MCF 10A (cell line): ENCODE measurements at places on chromosomes 7 and 10. TPM values are rescaled to one million over a fixed set of nuclear protein-coding genes. Genes with fewer than 3 reads are reported as not detected.

CFAP43 gene
- total RNA-seq, result 0.25 and 0.42 TPM in 2 replicates

EGR2 gene
- 0.25 and 1.0 TPM in 2 replicates for total RNA-seq

SPDYE2 gene
- total RNA-seq, result 0.22 TPM in 1 of 2 replicates, not detected in the other

DNA sequence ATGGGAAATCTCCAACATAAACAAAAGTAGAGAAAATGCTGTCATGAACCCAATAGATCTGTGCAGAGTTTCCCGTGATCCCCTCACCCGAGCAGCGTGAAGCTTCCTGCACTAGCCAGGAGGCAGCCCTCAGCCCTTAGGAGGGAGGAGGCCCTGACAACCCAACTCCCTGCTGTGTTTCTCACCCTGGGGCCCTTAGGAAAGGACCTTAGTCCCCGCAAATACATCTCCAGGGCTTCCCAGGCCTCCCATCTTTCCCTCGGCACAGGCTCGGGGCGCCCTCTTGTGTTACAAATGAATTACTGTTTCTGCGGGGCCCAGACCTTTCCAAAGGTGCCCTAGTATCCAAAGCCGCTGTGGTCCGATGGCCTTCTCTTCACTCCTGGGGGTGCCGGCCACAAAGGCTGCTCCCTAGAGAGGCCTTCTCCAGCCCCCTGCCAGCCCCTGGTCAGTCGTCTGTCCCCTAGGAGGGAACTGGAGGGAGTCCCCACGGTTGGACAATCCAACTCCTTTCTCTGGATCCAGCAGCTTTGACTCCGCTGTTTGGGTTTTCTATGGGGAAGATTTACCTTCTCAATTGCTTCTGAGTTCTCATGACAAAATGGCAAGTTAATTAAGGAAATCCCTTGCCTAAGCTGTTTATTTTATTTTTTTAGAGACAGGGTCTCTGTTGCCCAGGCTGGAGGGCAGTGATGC is 49.9 kb upstream of the SH2B2 start:
- DNase-seq, result peak; percentile 66

DNA sequence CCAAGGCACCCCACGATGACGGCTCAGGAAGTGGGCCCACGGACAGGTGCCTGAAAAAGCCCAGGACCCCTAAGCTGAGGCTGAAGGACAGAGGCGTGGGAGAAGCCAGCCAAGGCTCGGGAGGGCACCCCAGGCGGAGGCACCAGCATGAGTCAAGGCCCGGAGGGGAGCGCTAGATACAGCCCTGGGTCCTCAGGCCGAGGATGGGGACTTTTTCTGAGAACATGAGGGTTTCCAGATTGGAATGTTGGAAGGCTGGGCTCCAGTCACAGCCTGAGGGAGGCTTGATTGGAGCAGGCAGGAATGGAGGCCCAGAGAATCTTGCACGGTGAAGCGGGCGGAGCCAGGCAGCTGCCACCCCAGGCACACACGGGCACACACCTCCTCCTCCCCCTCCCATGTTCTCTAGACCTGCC is 19.0 kb upstream of the ELFN1 start:
- no peak for DNase-seq

GRCh38 chr10:132299371-132300336 is 8.1 kb downstream of the STK32C start:
- DNase-seq, result no peak

DNA sequence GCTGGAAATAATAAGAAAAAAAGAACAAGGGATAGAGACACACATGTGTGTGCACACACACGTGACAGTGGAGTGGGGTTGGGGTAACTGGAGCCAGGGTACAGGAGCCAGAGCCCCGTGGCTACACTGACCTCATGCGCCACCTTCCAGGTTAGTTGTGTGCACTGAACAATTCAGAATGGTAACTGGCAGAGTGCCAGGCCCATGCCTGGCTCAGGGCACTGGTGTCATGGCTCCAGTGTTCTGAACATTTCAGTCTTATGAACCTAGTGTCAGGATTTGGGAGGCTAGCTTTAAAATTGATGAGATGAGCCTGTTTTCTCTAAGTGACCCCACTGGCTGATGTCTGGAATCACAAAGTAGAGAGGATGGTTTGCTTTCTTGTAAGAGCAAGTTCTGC is 269.6 kb downstream of the SORCS3 start:
- peak; percentile 25 for DNase-seq

GRCh38 chr7:897771-898376 is 21.5 kb downstream of the GET4 start:
- no peak for DNase-seq

DNA sequence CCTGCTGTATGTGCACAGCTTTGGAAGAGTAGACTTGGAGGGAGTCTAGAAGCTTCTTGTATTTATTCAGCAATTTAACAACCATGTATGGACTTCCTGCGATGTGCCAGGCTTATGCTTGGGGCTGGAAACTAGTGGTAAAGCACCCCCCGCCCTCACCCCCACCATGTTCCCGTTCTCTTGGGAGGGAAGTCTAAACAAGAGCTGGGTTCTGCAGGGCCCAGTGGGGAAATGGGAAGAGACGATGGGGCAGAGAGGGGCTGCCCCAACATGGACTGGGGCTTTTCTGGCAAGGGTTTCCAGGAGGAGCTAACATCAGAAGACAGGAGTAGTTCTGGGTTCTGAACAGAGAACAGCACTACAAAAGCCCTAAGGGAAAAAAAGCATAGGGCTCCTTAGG is 8.0 kb downstream of the RASSF4 start:
- DNase-seq, result no peak

- peak; percentile 24 for DNase-seq
Measured at GRCh38 chr7:157139810-157140510, 1.2 kb downstream of the UBE3C start.

- DNase-seq, result peak; percentile 58
Measured at GRCh38 chr10:50367732-50368131, 116.4 kb upstream of the ASAH2 start.
